ENCODE measurements at places on chromosomes 5 and 9.

DNA sequence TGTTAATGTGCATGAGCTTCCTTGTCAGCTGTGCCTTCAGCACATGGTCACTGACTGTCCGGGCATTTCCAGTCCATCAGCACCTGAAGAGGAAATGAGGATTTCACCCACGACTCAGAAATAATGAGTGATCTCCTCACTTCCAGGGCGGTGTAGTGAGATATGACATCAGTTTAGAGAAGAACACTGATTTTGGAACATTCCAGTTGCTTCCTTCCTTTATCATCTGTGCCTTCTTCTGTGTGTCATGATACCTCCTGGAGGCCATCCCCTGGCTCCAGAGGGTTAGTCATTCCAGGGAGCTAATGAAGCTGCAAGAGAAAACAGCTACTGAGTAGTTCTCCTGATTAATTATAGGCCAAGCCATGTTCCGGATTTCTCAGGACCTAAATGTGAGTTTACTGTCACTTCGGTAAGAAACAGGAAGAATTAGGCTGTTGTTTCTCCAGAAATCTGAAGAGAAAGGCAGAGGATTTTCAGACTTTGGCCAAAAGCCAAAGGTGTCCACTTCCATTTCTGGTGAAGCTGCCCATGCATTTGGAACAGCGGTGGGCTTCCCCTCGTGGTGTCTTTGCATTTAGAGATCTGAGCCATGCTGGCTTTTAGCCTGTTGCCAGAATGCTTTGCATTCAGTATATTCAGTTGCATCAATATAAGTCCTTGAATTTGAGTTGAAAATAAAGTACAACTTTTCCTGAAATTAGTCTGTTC, 161.3 kb upstream of the OTULINL start:
- no peak for DNase-seq

- DNase-seq = peak; percentile 14
Measured at GRCh38 chr5:178839319-178839704, 20.4 kb upstream of the ZNF354B start.

- no peak for DNase-seq
Measured at GRCh38 chr5:25963251-25964008, 1075.0 kb downstream of the CDH9 start.

GRCh38 chr9:73264631-73265030, 113.0 kb downstream of the ANXA1 start:
- no peak for DNase-seq

DNA sequence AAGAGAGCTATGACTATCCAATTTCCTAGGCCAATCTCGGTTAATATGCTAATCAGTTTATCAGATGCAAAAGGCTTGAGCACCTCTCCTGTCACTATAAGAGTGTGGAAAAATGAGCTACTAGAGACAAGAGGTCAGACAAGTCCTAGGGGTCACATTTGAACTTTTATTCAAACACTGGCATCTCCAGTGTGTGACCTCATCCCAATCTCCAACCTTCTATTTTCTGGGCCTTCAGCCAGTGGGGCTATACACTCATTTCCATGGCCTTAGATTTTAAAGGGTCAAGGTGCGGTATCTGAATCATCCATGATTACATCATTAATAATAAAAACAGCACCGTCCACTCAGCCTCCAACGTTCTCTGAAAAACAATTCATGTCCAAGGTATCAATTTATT, 139.6 kb upstream of the LRRTM2 start:
- no peak for DNase-seq

- no peak for DNase-seq
Measured at GRCh38 chr5:80219391-80219790, 36.5 kb downstream of the SERINC5 start.

DNA sequence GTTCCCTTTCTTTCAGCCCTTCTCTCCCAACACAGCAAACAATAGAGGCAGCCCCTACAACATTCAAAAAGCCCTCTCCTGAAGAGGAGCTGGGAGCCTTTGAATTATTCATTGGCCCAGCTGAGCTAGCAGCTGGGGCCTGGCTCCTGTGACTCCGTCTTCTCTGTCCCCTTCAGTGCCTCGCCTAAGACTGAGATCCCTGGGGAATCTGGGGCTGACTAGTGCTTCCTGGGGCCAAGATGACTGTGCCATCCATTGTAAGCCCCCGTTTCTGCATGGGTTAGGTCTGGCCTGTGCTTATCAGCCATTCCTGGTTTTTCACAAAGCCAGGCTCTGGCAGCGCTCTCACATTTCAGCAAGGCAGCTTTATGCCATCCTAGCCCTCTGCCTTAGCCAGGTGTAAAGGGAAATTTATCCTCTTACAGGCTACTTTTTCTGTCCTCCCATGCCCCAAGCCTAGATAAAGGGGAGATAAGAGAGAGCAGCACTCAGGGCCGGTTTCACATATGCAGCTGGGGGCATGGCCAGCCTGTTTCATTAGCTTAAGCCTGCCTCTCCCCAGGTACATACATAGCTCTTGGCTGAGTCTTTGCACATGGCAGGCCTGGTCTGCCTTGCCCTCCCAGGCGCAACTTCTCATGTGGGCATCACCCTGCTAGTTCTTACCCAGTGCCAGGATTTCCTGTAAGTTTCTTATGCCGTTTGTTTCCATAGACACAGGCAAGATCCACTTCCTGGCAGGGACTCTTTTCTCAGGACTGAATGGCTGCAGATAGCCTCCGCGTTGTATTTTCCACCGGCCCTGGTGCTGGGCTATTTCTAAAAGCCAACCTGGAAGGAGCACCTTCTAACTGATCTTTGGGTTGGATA, 15.8 kb downstream of the PTPA start:
- no peak for DNase-seq

- DNase-seq = no peak
Measured at GRCh38 chr5:172853355-172853975, 19.4 kb downstream of the ERGIC1 start.

DNA sequence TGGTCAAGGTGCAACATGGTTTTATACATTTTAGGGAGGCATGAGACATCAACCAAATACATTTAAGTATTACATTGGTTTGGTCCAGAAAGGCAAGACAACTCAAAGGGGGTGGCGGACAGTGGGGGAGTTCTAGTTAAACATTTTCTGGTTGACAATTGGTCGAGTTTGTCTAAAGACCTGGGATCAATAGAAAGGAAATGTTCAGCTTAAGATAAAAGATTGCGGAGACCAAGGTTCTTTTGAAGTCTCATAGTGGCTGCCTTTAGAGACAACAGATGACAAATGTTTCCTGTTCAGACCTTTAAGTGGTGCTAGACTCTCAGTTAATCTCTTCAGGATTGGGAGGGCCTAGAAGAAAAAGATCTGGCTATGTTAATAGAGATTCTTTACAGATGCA, 47.7 kb upstream of the TTC39B start:
- no peak for DNase-seq

DNA sequence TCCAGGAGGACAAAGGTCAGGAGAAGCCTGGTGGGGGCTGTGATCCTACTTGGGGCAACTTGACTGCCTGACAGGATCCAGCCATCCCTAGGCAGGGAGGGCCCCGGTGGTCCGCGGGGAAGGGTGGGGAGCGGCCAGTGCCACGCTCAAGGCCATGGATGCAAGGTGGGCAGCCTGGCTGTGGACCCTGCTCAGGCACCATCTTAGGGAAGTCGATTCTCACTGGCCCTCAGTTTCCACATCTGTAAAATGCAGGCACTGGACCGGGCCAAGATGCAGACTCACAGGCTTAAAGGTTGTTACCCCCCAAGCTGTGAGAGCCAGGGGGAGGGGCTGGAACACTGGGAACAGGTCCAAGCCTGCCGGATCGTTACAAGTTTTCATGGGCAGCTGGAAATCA, 8.7 kb upstream of the DOLPP1 start:
- DNase-seq = no peak

DNA sequence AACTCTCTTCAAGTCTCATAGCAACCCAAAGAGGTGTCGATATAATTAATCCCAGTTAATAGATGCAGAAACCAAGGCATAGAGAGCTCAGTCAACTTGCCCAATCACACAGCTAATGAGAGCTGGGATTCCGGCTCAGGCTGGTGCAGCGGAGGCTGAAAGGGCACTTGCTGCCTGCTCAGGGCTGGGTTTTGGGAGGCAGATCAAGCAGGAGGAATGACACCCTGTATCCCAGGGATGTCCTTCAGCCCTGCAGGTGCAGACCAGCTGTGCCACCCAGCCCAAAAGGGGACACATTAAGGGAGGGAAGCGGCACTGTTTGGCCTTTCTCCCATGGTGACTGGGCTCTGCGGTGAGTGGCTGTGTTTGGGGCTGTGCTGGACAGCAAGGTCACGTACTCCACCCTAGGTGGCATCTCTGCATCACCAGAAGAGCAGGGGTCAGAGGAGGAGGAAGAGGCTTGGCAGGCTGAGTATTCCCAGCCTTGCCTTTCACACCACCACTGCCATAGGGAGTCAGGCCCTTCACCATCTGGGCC, 124.1 kb downstream of the MVB12B start:
- no peak for DNase-seq

GRCh38 chr5:16894236-16895057, 41.6 kb downstream of the MYO10 start:
- DNase-seq = no peak

DNA sequence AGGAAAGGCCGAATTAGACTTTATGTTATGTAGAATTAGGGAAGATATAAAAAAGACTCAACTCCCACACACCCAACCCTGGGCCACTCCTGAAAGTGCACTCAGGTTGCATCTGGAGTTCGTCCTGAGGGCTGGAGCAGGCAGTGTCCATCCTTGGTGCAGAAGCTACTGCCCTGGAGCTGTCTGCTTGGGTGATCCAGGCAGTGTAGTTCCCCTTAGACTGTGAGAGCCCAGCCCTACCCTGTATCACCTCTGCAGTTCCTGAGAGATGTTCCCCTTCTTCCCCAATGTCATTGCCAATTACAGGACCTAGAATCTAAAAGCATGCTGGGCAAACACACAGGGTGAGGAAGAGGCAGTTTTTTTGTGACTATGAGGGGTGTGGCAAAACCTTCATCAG, 368.3 kb upstream of the ST8SIA4 start:
- no peak for DNase-seq

- DNase-seq = no peak
Measured at GRCh38 chr9:97721396-97721795, 24.3 kb upstream of the XPA start.

DNA sequence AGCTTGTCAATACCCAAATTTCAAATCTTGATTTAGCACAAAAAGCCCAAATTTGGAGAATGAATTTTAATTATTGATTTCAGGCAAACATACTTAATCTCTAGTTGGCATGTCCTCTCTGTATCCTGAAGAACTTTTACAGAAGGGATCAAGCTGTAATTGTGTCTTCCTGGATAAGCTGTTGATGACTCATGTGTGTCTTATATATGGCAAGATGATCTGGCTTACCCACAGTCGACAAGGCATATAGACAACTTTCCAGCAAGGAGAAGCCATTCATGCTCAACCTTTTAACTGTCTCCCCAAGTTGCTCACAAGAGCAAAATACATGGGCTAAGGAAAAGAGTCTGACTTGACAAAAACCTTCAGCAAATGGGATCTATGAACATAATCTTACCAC, 112.5 kb upstream of the SLCO6A1 start:
- no peak for DNase-seq

DNA sequence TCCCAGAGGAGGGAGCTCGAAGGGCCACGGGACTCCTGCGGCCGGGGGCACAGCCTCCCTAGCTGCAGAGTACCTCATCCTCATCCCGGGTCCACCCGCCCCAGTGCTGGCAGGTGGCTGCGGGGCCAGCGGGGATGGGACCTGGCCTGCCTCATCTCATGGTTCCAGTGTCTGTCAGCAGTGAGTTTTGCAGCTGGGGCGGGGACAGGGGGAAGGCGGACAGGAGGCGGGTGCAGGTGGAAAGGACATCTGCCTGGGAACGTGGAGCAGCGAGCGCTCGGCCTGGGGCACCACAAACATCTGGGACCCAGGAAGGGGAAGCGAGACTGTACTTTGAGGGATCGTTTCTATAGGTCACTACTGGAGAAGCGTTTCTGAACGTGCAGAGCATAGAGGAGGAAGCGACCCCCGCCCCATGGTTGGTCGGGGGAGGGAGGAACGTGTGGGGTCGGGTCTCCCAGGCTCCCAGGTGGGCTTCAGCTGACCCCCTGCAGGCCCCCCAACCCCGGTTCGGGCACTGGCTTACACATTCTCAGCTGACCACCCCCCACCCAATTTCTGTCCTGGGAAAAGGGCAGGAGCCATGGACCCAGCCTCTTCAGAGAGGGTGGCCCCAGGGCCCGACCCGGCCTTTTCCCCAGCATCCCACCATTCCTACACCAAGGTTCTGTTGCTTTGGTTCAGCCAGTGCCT, 56.5 kb upstream of the NOTCH1 start:
- no peak for DNase-seq

DNA sequence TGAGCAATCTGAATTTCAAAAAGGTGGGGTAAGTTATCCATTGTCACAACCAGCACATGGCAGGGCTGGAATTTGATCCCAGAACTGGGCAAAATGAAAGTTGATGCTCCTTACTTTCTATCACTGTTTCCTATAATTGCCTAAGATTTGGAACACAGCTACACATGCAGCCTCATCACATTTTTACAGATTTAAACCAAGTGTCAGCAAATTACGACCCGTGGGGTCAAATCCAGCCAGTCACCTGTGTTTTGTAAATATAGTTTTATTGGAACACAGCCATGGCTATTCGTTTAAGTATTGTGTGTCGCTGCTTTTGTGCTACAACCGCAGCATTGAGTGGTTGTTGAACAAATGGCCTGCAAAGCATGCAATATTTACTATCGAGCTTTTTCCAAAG, 94.3 kb downstream of the SREK1 start:
- DNase-seq = no peak

DNA sequence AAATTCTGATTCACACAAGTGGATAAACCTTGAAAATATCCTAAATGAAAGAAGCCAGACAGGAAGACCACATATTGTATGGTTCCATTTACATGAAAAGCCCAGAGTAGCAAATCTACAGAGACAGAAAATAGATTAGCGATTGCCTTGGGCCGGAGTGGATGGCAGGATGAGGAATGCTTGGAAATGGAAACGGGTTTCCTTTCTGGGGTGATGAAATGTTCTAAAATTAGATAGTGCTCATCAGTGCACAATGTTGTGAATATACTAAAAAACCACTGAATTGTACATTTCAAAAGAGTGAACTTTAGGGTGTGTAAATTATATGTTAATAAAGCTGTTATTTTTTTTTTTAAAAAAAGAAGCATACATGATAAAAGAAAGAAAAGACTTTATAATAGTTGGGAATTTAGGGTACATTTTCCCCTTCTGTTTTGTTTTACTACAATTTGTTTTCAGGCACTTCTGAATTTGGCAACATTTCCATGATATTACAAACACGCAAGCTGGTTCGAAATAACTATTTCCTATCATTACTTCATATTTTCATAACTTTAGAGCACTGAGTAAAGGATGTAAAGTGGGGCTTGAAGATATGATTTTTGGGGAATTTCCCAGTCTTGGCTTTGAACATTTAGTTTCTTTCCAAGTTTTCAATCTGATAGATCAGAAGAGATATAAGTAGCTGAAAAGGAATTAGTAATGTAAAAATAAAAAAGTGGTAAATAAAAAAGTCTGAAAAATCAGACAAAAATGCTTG, 23.9 kb downstream of the SLC35A4 start:
- DNase-seq = no peak

GRCh38 chr5:176574297-176574591, 25.1 kb downstream of the CDHR2 start:
- DNase-seq = no peak

- DNase-seq = no peak
Measured at GRCh38 chr9:4553951-4554381, 63.7 kb downstream of the SLC1A1 start.

GRCh38 chr5:179230061-179230461, 115.2 kb downstream of the ADAMTS2 start:
- no peak for DNase-seq
